ENCODE measurements at places on chromosomes 12 and 14.

DNA sequence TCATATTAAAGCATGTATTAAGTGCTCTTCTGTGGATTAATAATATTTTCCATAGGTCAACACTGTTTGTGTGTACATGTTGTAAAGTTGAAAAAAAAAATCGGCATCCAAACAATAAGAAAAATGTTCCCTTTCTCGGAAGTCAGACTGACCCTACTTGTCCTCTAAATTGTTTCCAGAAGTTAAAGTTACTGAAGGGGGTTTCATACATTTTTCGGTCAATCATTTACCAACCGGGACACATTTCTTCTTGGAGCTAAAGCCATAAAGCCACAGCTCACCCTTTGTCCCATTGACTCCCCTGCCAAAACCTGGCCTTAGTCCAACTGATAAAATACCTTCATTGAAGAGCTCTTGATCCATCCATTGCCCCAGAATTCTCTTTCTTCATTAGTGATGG lies 230.0 kb downstream of the ANO2 start:
- no peak for DNase-seq

DNA sequence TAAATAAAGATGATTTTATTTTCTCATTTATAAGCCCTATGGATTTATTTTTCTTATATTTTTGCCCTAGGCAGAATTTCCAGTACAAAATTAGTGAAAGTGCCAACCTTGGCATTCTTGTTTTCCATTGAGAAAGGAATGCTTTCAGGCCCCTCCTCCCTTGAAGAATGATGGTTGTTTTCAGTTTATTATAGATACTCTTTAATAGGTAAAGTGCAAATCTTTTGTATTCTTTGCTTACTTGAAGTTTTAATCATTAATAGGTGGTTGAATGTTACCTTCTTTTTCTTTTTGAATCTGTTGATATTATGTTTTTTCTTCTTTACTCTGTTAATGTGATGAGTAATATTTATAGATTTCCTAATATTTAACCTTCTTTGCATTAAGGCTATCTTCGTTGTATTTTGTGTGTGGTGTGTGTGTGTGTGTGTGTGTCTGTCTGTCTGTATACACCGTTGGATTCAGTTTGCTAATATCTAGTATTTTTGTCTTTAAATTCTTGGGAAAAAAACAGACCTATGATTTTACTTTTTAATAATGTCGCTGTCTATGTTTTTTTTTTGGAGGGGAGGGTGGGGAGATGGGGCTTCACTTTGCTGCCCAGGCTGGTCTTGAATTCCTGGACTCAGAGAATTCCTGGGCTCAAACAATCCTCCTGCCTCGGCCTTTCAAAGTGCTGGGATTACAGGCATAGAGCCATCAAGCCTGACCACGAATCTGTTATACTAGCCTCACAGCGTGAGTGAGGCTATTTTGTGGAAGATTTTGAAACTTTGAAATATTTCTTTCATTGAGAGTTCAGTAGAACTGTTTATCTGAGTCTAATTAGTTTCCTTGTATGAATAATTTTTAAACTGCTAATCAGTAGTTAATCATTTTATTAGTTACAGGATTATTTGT lies 13.5 kb downstream of the SRGAP1 start:
- no peak for DNase-seq

- no peak for DNase-seq
Measured at GRCh38 chr12:89948271-89949175, 239.9 kb upstream of the ATP2B1 start.

GRCh38 chr12:107512391-107512790 lies 173.2 kb upstream of the PWP1 start:
- no peak for DNase-seq

GRCh38 chr14:70149596-70150165 lies 39.1 kb downstream of the SLC8A3 start:
- no peak for DNase-seq

GRCh38 chr14:76985540-76986230 lies 42.8 kb downstream of the IRF2BPL start:
- no peak for DNase-seq

DNA sequence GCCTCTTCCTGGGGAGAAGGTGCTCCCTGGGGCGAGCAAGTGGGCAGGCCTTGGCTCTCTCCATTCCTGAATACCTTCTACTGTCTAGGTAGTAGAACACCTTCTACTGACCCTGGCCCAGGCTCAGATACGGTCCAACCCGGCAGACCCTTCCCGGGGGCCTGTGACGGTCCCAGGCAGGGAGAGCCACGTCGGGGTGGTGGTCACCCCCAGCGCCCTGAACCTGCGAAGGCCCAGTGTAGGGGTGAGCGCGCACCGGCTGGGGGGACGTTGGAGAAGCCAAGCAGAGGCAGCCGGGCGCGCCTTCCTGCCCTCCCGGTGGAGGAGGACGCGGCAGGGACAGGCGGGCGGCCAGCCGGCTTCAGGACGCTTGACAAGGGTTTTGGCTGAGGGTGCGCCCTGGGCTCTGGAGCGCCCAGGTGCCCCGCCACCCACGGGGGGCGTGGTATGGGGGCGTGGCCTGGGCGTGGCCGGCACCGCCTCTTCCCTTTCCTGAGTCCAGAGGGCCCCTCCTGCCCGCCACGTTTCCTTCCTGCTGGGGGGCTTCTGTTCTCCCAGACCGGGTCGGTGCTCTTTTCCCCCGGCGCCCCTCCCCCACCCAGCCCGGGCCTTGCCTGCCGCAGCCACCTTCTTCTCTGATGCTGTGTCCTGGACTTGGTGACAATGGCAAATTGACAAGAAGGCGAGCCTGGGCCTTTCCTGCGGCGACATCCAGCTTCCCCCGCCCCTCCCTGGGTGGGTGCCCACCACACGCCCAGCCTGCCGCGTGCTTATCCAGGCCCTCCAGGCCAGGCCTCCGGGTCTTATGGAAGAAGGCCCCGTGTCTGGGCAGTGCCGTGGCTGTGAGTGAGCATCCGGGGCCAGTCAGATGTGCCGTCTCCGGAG lies 24.5 kb upstream of the PPP1R13B start:
- DNase-seq = no peak

GRCh38 chr14:62745496-62745895 lies 299.8 kb downstream of the KCNH5 start:
- DNase-seq = no peak

DNA sequence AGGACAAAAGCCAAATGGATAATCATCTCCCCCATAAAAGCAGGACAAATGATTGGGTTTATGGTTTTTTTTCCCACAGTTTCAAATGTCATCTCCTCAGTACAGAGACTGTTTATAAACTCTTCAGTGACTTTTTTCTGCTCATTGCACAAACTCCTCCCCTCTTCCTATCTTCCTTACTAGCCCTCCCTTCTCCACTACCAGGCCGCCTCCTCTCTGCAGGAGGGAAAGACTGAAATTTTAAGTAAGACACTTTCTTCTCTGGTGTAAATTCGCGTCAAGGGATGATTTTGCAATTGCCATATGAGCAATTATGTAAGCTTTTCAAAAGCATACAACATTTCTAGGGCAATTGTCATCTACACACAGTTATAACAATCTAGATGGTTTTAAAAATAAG lies 37.0 kb downstream of the BTG1 start:
- peak; percentile 8 for DNase-seq

- DNase-seq = no peak
Measured at GRCh38 chr12:58242796-58243630, 301.6 kb downstream of the ATP23 start.

DNA sequence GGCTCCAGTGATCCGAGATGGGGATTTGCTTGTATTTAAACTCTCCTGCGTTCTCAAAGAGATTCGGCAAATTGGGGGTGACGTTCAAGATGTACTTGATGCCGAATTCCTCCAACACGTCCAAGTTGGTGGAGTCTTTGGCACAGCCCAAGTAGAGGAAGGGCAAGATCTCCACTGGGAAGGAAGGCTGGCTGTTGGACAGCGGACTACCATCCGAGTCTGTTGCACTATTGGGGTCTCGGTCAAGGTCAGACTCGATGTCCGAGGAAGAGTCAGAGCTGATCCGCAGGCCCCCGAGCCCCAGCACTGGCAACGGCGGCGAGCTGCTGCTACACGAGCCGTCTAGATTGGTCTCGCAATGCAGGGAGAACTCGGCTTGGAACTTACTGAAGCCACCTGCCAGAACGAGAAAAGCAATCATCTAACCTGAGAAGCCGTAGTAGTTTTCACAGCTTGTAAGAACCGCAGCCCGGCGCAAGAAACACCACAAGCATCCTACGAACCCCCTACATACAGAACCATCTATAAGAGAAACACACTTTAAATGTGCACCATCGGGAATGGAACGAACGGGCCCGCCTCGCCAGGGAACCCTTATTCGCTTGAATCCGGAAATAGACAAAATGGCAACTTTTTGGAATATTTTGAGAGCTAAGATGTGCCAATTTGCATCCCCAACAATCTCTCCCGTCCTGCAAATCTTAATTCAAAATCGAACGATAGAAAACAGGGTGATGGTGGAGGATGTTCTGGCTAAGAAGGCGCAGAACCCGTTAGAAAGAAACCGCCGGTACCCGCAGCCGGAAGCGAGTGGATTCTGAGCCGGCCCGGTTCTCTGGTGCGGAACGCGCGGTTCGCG lies 1.4 kb downstream of the DUSP6 start:
- DNase-seq = peak; percentile 41

- no peak for DNase-seq
Measured at GRCh38 chr14:94936901-94937685, 167.2 kb upstream of the GSC start.

Measured in Kasumi-1 (cell line).